Coronary artery (tissue), 2 donors: ENCODE measurements at places on chromosomes 12 and 14.

DNA sequence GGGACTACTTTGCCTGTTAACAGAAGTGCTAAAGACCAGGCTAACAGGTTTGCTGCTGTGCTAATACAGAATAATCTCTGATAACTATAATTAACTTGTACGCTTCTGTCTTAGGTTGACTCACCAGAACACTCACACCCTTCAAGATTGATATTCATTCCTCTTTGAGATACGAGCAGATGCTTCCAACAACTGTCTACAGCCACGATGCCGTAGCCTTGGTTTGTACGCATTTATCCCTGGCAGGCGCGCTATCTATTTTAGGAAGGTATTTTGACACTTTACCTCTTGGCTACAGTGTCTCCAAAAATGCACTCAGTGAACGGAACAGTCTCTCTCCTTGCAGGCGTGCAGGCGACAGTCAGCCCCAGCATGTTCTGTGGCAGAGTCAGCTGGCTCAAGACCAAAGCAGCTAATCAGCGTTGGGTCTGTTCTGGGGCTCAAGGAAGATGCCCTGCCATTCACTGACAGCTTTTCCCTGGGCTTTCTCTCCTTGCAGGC lies 146.4 kb upstream of the PRICKLE1 start:
- no peak for DNase-seq

DNA sequence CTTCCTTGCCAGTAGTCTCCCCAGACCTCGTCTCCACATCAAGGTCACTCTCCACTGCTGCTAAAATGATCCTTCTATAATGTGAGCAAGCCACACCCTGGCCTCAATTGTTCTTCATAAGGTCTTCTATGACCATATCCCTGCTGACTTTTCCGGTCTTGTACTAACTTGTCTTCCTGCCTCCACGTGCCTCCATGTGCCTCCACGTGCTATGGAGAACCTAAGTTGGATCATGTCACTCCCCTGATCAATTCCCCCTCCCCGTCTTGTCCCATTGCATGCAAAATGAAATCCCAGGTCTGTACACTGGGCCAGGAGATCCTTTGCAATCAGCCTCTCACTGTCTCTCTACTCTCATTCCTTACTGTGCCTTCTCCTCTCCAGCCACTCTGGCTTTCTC lies 110.6 kb downstream of the TTC8 start:
- no peak for DNase-seq

DNA sequence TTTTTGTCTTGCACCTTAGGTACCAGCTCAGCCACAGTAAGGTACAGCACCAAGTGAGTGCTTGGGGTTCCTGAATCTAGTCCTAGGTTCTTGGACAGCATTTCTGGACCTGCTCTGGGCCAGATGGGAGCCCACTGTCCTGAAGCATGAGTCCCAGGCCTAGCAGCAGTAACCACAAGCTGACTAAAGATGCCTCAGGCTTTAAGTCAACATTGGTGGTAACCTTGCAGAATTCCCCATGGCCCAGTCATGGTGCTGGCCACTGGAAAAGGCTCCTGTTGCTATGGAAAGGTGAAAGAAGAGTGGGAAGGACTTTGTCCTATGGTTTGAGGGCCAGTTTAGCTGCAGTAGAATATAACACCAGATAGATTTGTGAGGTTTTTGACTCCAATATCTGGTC lies 86.9 kb upstream of the CLEC14A start:
- DNase-seq, result no peak

DNA sequence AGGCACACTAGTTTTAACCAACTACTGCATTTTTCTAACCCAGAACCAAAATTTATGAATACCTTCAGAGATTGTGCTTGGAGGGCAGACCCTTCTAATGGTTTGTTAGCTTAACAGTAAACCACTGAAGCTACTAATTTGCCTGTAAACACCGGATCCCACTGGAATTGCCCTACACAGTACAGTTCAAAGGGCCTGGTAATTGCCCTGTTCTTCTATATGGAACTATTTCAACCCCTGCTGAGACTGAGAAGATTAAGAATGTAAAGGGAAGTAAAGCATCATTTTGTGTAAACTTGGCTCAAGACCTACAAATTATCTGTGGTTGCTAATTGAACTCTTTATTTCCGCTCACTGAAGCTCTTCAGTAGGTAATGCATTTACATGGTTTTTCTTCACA lies 468.1 kb downstream of the NPAS3 start:
- no peak for DNase-seq

DNA sequence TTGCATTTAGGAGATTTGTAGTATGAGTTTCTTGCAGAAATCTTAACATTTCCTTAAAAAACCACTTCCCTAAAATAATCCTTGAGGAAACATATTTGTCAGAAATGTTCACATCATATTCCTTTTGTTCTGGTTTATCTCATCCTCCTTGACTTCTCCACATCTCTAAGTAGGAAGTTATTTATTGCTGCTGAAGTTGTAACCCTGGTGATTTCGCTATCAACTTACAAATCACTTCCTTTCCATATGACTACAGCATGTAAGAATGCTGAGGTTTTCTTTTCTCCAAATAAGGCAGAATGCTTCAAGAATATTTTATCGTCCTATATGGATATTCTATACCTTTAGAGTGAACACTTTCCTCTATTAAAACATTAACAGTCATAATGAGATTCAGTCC lies 751.7 kb downstream of the NRXN3 start:
- no peak for DNase-seq

DNA sequence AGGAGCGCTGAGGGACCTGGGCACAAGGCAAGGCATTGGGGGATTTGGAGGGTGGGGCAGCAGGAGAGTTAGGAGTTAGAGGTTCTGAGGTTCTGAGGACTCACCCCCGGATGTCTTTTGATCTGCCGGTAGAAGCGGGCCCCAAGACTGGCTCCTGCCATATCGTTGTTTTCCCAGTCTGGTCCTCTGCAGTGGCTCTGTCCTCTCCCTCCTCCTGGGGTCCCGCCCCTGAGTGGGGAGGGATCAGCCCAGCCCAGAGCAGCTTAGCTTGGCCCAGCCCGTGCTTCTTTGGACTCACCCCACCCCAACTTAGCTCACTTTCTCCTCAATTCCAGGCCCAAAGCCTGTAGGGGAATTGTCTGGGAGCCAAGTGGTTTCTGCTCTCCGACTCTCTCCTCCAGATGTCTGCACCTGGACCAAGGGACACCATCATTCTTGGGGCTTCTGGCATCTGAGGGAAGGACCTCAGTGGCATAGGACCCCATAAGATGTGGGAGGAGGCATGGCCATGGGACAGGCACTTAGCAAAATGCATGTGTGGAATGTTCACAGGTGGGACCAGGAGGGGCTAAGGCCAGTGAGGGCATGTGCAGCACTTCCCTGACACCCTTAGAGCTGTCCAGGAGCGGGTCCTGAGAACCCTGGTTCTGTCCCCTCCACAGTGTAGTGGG lies 7.5 kb downstream of the SHMT2 start:
- no peak for DNase-seq

- DNase-seq, result no peak
These were observed 26.9 kb upstream of the MYBPC1 start for GRCh38 chr12:101567918-101568317.

DNA sequence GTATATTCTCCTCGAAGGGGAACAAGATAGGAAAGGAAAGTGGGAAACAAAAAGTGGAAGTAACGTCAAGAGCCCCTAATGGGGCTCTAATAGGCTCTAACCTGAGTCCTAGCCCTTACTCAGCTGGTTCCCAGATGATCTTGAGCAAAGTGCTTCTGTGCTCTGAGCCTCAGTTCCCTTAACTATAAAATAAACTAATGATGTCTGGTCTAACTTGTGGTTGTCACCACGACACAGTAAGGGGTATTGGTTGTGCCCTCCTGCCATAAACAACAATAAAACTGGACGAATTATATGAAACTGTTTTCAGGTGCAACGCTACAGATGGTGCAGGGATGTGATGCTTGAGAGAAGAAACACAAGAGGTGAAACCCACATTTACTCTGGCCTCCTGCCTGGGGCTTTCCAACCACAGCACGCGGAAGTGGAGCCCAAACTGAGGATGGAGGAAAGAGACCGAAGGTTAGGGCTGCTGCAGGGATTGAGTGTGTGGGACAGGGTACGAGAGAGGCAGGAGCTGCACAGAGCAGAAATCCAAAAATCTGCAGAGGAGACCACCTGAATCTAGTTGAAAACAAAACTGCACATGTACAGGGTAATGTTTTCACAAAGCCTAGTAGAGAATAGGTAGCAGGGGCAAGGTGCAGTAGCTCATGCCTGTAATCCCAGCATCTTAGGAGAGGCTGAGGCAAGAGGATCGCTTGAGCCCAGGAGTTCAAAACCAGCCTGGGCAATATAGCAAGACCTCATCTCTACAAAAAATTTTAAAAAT lies 45.6 kb upstream of the BCL2L14 start:
- no peak for DNase-seq
